ENCODE measurements at places on chromosomes 3 and 15.
A peak's percentile ranks its signal among the peaks of the same experiment; 100 is the strongest.

- DNase-seq, result no peak
These were observed 238.4 kb upstream of the PEX5L start for GRCh38 chr3:180275176-180275575.

DNA sequence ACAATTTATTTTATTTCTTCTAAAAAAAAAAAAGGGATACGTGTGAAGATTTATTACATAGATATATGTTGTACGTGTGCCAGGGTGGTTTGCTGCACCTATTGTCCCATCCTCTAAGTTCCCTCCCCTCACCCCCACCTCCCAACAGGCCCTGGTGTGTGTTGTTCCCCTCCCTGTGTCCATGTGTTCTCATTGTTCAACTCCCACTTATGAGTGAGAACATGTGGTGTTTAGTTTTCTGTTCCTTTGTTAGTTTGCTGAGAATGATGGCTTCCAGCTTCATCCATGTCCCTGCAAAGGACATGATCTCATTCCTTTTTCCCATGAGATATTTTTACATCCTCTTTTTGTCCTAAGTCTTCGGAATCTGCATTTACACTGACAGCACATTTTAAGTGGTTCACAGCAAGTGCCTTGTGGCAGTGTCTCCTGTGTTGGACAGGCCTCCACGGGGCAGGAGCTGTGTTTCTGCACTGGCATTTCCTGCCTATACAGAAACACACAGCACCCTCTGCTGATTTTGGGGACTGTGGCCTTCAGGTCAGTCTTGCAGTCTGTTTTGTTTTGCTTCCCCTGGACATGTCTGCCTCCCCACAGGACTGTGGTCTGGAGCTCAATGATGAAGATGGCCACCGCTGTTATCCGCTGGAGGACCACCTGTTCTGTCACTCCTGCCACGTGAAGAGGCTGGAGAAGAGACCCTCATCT, 12.7 kb upstream of the SACM1L start:
- no peak for DNase-seq

DNA sequence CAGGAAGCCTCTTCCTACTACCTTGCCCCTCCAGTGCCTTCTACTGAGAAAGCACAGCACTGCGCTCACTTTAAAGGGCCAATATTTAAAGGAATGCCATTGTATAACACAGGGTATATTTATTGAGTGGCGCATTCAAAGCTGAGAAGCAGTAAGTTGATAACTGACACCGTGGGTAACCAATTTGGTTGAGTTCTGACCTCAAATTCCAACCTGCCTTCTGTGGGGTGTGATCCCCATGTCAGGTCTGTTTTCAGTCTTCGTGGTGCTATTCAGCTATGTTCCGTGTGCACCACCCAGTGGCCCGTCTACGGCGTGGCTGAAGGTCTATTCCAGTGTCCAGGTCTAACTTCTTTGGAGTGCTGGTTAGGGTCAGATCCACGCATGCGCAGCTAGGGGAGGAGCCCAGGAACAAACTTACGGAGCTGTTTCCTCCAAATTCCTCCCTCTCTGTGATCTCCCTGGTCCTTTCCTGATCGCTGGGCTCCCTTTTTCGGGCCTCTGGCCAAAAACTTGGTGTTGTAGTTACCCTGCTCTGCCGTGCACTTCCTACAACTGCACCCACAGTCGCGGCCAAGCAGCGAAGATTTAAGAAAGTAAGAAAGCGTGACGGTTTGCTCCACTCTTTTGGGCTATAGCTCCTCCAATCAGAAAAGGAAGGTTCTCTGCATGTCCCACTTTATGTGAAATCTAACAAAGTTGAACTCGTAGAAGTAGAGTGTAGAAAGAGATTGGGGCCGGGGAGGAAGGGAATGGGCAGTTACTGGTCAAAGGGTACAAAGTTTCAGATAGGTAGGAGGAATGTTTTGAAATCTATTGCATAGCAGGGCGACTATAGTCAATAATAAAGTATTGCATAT, 7.7 kb downstream of the LRRC2 start:
- DNase-seq, result peak; percentile 79

DNA sequence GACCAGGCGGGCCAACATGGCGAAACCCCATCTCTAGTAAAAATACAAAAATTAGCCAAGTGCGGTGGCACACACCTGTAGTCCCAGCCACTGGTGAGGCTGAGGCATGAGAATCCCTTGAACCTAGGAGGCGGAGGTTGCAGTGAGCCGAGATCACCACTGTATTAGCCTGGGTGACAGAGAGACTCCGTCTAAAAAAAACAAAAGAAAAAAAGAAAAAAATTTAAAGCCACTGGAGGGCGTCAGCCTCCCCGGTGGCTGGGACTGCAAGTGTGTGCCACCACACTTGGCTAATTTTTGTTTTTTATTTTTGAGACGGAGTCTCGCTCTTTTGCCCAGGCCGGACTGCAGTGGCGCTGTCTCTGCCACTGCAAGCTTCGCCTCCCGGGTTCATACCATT, 7.9 kb downstream of the RTF1 start:
- DNase-seq, result no peak

DNA sequence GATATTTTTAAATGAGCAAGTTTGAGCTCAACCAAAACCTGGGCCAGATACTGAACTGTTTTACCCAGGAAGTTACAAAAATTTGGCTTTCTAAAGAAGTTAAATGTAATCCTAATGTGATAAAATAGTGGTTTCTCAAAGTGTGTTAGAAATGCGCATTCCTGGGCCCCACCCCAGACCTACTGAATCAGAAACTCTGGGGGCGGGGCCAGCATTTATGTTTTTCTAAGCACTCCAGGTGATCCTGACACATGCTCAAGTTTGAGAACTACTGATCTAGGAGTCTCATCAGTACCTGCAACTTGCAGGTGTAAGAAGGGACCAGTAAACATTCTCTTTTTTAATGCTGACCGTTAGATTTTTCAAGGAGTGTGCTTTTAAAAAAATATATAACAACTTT, 190.6 kb downstream of the VPS13C start:
- DNase-seq, result no peak

DNA sequence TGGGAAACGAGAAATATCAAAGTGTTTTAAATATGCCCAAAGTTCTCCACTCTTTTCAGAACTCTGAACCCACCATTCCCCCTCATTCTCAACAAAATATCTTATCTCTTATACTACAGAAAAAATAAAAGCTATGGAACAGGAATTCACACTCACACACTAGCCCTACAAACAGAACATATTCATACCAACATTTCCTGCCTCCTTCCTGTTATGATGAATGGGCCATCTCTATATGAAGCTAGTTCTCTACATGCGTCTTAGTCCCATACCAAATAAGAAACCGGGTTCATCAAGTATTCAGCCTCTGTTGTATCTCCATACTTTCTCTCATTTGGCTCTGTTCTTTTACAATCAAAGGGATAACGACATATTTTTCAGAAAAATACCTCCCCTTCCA, 72.6 kb downstream of the PLSCR2 start:
- DNase-seq, result no peak

DNA sequence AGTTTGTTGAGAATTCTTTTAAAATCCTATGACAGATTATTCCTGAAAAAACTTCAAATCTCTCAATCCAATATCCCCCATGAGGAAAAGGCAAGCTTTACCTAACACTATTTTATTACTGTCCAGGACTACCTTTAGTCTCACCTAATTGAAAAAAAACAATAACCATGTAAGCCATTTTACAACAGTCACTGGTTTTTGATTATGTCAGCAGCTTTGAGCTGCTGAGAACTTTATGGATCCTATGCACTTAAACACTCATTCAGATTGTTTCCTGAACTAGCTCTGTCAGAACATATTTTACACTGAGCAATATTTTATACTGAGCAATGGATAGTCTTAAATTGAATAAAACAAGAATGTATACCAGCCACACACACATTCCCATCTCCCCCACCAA, 79.9 kb downstream of the ZBBX start:
- DNase-seq, result no peak

DNA sequence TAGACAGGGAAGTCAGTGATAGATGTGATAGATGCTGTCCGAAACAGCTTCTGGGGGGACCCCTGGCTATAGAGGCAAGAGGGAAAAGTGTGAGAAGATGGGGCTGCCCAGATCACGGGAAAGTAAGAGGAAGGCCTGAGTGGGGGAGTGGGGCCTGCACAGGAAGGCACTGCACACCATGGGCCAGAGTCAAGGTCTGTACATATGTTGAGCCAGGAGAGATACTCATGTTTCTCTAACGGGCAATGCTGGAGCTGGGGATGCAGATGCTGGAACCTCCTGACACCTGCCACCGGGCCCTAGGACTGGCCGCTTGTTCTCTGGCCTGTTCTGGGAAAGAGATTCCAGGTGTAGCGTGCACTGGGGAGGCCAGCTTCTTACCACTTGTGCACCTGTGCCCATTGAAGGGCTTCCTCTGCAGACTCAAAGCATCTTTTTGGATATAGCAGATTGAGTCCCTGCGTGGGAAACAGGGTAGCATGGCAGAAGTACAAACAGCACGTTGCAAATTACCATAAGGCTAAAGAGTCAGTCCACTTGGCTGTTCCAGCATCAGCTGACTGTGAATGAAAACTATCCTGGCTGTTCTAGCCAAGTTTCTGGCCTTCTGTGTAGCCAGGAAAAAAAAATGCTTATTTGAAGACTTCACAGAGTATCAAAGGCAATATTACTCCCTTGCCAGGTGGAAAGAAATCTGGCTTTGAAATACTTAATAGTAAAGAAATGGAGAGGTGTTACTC, 77.1 kb upstream of the GSK3B start:
- DNase-seq, result no peak

DNA sequence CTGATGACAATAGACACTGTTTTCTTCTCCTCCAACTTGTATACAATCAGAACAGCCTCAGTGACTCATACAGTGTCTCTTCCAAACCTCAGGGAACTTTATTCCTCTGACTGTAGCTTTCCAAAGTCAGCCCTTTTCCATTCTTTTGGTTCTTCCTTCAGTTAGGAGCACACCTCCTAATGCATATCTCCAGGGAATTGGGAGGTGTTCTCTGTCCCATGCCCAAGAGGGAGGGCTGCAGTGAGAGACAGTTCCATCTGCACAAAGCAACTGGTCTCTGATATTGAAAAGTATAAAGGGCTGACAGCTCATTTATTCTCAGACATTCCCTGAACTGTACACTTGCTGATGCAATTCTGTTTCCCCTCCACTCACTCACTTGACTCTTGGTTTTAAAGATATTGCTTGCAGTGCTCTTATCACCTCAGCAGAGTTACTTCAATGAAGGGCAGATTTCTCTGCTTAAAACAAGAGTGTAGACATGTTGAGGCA, 337.8 kb upstream of the TBC1D5 start:
- DNase-seq, result no peak

DNA sequence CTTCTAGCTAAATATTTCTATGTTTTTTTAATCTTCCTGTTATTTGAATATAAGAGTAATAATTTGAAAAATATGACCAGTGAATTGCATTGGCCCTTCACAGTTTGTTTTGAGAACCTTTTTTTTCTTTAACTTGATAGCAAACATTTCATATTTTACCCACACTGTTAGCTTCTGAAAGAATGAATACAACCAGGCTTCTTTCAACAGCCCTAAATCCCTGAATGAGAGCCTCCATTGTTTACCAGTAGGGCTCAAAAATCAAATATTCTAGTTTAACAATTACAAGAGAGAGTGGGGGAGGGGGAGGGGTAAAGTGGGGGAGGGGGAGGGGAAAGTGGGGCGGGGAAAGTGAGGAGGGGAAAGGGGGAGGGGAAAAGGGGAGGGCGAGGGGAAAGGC, 14.5 kb upstream of the TOP2B start:
- DNase-seq, result no peak

DNA sequence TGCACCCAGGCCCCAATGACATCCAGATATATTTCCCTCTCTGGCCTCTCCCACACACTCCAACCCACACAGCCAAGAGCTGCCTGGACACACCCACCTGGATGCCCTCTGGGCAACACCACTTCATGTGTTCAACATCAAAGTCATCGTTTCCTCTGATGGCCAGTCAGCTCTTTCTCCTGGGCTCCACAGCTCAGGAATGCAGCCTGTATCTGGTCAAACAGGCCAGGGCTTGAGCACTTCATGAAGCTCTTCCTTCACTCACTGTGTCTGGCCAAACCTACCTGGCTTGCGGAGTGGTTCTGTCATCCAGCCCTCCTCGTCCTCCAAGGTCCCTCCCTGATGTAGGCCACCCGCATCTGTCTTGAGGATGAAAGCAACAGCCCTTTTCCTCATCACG, 35.8 kb upstream of the SLC6A11 start:
- no peak for DNase-seq

- peak; percentile 78 for DNase-seq
These were observed 84.7 kb downstream of the SEC22A start for GRCh38 chr3:123286308-123287023.

DNA sequence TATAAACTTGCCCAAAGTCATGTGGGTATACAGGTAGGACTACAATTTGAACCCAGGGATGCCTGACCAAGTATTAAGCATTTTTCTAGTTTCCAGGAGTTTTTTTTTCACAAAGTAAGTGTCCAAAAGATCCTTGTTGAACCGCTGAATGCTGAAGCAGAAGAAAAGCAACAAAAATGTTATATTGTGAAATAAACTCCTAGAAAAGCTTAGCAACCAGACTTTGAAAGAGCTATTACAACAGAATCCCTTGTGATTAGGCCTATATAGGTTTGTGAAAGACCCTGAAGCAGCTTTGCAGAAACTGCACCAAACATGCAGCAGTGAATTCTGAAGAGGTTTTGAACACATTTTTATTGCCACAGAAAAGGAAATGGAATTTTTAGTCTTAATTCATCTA, 236.8 kb downstream of the TUSC7 start:
- DNase-seq, result no peak

DNA sequence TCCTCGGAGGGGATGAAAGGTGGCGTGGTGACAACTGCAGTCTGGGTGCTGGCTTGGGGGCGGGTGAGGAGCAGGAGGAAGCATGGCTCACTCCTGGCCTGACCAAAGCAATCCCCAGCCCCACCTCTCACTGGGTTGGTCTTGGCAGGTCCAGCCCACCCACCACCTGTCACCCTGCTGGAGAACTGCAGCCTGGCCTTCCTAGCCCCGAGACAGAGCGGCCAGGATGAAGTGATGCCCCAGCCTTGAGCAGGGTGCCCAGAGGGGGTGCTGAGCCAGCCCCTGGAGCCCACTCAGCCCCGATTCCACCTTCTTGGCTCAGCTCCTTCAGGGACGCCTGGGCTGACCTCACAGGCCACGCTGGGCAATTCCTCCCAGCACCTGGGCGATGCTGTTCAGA, 89.9 kb downstream of the IQSEC1 start:
- DNase-seq, result no peak

DNA sequence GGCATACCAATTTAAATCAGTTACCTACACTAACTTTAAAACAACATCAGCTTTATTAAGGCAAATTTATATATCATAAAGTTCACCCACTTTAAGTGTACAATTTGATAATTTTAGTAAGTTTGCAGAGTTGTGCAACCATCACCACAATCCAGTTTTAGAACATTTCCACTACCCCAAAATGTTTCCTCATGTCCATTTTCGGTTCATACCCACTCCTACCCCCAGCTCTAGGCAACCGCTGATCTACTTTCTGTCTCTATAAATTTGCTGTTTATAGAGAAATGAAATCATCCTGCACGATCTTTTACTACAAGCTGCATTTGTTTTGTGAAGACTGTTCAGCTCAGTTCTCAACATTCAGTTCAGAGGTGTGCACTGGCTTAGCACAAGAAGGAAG, 31.5 kb upstream of the FAM81A start:
- DNase-seq, result no peak

- no peak for DNase-seq
These were observed 93.2 kb downstream of the CMSS1 start for GRCh38 chr3:99910752-99911290.

Data from GM19239 (cell line).